NCI-H2029 treated with DMSO at 0.1 percent for 48 hours (cell line): ENCODE measurements at places on chromosomes 7 and 10.

- DNase-seq: no peak
These were observed 50.5 kb downstream of the MALSU1 start for GRCh38 chr7:23349484-23350157.

DNA sequence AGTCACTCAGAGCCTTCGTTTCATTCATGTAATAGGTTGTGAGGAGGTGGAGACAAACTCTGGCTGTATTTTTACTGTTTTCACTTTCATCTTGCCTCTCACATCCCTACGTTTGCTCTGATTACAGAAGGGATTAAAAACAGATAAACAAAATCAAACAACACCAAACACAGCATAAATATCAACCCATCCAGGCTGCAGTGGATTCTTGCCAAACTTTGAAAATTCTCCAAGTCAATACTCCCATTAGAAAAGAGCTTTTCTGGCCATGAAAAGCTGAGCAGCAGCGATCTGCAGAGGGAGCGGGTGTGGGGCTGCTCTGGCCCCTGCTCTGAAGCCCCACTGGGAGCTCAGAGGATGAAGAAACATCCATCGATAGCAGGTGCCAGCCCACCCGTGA is 283.2 kb downstream of the WDR37 start:
- DNase-seq: no peak

- no peak for DNase-seq
These were observed 46.9 kb upstream of the FMC1 start for GRCh38 chr7:139294241-139294640.

DNA sequence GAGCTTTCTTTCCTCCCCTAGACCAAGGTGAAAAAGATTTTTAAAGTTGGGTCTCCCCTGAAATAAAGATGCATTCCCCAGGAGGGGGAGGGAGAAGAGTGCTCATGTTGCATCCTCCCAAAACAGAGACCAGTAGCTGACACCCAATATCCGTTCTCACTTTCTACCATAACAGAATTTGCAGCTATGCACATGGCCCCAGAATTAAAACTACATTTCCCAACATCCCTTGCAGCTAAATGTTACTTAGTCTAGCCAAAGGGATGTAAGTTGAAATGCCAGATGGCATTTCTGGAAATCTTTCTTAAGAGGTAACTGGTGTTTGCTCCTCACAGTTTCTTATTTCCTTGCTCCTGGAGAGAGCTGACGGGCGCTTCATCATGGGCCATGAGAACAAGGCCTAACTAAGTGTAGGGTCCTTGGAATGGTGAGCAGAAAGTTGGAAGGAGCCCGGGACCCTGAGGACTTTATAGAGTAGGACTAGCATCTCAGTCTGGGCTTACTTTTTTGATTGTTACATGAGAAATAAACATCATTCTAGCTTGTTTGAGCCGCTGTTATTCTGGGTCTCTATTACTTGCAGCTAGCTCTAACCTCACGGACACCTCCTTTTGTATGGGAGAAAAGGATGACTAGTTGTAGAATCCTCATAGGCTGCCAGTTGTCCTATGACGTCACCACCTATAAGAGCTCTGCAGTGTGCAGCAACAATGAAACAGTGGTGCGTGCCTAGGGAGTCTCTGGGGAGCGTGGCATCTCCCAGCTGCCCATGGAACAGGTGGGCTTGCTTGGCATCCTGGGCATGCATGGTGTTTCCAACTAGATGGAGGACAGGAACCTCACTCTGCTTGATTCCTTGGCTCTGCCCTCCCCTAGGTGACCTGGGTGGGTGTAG is 46.1 kb upstream of the EXOC6 start:
- DNase-seq: no peak

DNA sequence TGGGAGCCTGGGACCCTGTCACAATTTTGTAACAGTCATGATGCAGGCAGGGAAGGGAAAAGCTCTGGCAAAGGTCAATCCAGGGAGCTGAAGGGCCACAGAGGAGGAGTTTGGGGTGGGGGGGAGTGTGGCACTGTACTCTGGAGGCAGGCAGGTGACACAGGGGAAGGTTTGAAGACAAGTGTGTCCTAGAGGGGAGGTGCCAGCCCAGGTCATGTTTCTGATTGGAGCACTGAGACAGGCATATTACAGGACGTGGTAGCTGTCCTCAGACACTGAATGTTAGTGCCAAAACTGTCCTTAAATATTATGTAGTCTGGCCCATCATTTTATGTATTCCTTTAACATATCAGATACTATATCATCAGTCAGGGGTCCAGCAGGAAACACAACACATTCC is 75.6 kb upstream of the LRRC4 start:
- no peak for DNase-seq

- DNase-seq: no peak
These were observed 141.6 kb downstream of the THSD7A start for GRCh38 chr7:11690395-11690794.

DNA sequence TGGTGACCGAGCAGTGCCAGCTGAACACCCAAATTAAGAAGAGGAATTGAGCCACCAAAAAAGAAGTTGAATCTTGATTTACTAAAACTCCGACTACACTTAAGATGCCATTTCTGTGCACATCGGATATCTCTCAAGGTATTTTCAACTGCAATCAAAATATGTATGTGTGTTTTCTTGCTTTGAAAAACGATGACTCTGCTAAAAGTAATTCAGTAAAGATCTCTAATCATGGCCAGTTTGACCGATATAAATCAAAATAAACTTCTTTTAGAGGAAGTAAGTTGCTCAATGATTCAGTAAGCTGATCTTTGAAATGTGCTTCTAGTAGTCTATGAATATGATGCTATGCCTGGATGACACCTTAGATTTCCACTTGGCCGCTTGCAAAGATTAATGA is 453.5 kb upstream of the TPK1 start:
- DNase-seq: no peak

- no peak for DNase-seq
These were observed 1.5 kb downstream of the GIMAP8 start for GRCh38 chr7:150451833-150452461.

DNA sequence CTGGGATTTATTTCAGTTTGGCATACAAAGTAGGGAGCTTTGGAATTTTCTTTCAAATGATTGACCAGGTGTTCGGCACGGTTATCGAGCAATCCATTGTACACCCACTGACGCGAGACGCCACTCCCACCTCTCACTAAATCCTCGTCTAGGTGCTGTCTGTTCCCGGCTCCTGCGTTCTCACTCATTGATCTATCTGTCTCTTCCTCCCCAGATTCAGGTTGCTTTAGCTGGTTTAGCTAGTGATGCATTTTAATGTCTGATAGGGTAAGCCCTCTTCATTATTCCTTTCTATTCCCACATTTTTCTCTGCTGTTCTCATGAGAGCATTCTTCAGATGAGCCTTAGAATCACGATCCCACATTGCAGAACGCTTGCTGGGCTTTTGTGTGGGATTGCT is 91.7 kb downstream of the ELFN1 start:
- DNase-seq: no peak

DNA sequence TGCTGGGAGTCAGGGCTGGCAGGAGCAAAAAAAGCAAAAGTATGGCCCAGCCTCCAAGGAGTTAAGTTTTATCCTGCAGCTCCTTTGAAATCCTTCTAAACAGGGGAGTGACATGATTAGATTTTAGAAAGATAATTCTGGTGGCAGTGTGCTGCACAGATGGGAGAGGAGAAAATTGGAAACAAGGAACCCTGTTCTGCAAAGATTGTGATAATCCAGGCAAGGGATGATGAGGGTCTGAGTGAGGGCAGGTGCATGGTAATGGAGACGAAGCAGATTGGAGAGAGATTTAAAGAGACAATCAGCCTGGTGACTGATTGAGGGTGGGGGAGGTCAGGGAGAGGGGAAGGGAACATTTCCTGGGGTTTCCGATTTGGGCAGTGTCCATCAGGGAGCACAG is 444.7 kb upstream of the PODXL start:
- no peak for DNase-seq

- no peak for DNase-seq
These were observed 29.9 kb downstream of the CDK14 start for GRCh38 chr7:90626013-90626412.

DNA sequence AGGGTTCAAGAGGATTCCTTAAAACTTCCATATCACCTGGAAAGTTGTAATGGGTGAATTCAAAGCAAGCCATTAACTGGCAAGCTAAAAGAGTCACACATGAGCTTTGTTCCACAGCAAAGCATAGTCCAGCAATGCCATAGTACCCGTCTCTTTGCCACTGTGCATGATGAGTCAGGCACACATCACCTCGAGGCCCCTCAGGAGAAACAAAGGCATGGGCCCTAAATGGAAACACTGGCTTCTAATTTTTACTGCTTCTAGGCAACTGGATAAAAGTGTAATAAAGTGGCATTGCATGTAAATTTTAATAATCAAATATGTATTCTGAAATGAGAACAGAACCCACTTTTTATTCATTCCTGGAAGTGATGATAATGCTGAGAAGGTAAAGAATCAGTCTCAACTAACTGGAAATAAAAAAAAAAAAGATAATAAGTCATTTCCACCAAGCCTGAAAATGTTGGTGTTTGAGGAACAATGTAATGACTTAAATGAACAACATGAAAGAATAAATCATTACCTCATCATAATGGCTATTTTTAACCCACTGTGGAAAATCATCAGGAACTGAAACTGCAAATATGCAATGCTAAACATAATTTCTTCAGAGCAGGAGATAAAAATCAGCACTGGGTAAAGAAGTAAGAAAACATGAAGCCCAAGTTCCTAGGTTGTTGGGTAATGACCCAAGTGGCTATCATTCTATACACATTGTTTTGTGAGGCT is 104.9 kb downstream of the CDK6 start:
- DNase-seq: no peak

GRCh38 chr7:92835851-92836488 is 403 bp downstream of the CDK6 start:
- DNase-seq: no peak
